NCI-H1092 (cell line): ENCODE measurements at places on chromosomes 2 and 18.
A peak's percentile ranks its signal among the peaks of the same experiment; 100 is the strongest.

DNA sequence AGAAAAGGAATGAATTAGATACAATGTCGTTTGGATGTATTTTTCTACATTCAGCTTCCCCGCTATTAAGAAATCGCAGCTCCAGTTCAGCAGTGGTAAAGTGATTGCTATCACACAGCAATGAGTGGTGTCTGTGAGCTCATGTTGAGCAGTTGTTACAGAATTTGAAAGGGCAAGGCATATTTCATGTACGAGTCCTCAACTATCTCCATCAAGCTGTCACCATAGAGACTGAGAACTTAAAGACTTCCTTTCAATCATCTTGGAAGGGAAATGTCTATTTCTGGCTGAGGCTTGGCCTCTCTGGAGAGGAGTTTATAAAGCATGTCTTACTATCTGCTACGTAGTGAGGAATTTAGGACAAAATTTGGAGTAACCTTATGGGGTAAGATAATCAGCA, 24.4 kb upstream of the FAM117B start:
- no peak for DNase-seq

GRCh38 chr2:211877061-211877460, 661.5 kb downstream of the ERBB4 start:
- no peak for DNase-seq

GRCh38 chr2:42809131-42809818, 16.9 kb upstream of the HAAO start:
- DNase-seq, result no peak

- no peak for DNase-seq
Measured at GRCh38 chr18:8142932-8143331, 466.3 kb upstream of the RAB12 start.

DNA sequence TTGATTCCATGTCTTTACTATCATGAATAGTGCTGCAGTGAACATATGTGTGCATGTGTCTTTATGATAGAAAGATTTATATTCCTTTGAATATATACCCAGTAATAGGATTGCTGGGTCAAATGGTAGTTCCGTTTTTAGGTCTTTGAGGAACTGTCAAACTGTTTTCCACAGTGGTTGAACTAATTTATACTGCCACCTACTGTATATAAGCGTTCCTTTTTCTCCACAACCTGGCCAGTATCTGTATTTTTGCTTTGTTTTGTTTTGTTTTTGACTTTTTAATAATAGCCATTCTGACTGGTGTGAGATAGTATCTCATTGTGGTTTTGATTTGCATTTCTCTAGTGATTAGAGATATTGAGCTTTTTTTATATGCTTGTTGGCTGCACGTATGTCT, 641.6 kb downstream of the SUCLG1 start:
- no peak for DNase-seq

DNA sequence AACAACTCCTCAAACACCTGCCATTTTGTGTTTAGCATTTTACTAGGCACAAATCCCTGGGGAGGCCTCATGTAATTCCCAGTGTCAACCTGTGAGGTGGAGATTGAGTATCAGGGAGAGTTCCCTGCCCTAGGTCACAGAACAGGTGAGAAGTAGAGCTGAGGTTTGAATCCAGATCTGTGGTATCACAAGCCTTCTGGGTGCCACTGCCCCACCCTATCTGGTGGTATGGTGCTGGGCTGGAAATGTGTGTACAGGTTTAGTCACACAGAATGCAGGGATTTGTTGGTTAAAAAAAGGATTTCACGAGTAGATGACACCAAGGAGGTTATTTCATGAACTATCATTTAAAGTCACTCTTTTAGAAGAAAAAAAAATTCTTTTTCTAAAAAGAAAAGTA, 35.7 kb upstream of the PKDCC start:
- no peak for DNase-seq

DNA sequence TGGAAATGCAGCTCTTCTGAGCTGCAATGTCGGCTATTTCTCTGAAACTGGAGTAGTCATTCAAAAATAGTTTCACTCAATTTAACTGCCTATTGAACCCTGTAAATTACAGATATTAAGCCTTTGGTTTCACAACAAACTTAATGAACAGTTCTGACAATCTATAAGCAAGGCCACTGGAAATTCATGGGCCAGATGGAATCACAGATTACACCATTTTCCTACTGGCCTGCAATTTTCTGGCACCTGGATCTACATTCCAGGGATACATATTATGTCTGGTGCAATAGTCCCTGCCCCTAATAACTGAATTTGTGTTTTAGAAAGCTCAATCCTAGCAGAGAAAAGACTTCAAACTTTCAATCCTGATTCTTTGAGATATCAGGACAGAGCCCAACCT, 551.7 kb downstream of the RNF144A start:
- no peak for DNase-seq

DNA sequence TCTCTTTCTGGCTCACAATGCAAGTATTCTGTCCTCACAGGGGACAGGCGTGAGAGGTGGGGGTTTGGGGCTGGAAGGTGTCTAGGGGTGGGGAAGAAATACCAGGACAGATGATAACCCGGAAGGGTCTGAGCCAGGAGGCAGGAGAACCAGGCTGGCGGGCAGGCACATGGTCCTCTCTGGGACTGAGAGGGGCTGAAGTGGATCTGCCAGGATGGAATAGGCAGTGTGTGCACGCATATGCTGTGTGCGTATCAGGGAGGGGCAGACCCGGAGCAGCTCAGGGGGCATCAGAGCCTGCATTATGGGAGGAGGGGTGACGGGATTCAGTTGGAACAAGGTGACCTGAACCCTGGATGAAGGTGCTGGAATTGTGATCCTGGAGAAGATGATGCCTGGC, 157.3 kb downstream of the DYSF start:
- no peak for DNase-seq

- no peak for DNase-seq
Measured at GRCh38 chr2:127170452-127171197, 49.5 kb downstream of the CYP27C1 start.

GRCh38 chr18:6778459-6779247, 49.1 kb downstream of the ARHGAP28 start:
- no peak for DNase-seq

GRCh38 chr2:68819556-68819955, 51.6 kb downstream of the BMP10 start:
- no peak for DNase-seq

- no peak for DNase-seq
Measured at GRCh38 chr2:217958884-217959225, 43.9 kb downstream of the TNS1 start.

- DNase-seq, result no peak
Measured at GRCh38 chr2:223967981-223968380, 10.7 kb downstream of the MRPL44 start.

DNA sequence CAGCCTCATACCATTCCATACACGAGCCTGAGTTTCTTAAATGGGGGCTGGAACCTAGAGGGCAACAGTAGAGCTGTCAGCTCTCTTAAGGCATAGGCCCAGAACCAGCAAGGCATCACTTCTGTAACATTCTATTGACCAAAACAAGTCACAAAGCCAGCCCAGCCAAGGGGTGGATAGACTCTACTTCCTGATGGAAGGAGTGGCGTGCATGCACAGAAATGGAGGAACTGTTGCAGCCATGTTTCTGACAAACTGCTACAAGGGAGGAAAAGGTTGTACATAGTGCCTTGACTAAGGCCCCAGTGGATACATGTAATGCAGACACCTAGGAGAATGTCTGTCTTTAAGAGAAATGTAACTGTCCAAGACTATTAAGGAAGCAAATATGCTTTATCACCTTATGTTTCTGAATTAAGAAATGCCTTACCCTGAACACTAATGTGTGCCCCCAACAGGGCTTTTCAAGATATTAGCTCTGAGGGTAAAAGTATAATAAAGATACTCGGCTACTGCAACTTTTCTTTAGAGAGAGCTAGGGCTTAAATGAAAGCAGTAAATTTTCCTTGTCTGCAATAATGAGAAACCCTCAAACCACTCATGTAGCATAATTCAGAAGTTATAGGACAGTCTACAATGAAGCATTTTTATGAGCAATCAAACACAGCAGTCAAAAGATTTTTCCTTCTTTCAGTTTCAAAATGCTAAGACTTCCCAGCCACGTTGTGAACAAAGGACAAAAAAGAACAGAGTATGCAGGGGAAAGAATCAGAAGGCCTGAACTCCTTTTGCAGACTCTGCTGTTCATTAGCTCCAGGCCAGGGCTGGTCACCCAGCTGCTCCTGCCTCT, 35.1 kb upstream of the CDC42EP3 start:
- no peak for DNase-seq

DNA sequence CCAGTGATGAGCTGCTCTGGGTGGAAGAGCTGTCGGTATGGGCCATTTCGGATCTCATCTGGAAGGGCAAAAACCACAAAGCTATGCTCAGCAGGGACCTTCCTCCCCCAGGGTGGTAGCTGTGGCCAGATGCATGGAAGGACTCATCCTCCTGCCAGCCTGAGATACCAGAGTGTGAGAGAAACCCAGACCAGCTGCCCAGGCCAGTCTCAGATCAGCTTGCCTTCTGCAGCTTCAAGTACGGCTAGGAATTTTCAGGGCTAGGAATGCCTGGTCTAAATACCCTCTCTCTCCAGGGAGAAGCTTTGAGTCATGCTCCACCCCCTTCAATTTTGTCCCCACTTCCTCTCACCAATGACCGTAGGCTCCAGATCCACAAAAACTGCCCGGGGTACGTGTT, 1.4 kb upstream of the TUBA4B start:
- DNase-seq, result no peak

GRCh38 chr2:217614096-217614495, 388.7 kb downstream of the TNS1 start:
- DNase-seq, result no peak

GRCh38 chr18:21040466-21040865, 71.1 kb downstream of the ROCK1 start:
- DNase-seq, result no peak

DNA sequence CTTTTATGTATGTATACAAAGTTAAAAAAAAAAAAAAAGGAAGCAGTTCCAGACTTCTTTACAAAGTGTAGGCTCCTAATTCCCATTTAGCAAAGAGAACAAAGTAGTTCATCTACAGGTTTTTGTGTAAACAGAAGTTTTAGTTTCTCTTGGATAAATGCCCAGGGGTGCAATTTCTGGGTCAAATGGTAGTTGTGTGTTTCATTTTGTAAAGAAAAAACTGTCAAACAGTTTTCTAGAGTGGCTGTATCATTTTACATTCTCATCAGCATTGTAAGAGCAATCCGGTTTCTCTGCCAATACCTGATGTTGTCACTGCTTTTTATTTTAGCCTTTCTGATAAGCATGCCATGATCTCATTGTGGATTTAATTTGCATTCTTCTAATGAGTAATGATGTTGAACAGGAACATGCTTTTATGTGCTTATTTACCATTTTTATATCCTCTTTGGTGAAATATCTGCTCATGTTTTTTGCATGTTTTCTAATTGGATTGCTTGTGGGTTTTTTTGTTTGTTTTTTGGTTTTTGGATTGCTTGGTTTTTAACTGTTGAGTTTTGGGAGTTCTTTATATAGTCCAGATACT, 16.6 kb upstream of the PSME4 start:
- DNase-seq, result peak; percentile 63

- DNase-seq, result no peak
Measured at GRCh38 chr2:239036819-239037558, 189.1 kb downstream of the TWIST2 start.

GRCh38 chr18:24462838-24463775, 2.7 kb downstream of the HRH4 start:
- DNase-seq, result no peak

DNA sequence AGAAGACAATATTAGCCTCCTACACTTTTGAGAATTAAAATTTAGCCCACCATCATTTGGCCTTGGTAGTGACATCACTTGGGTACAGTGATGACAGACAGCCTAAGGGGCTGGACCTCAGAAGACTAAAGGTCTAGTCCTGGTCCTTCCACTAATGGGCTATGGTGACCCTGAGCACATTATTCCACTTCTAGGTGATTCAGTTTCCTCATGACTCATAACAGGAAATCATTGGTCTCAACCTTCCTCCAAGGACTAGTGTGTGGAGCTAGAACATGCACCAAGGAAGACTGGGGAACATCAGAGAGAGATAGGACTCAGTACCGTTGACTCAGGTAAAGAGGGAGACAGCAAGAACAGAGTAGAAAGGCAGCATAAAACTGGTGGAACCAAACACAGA, 64.0 kb downstream of the TFCP2L1 start:
- DNase-seq, result no peak

- no peak for DNase-seq
Measured at GRCh38 chr2:181575024-181575649, 81.8 kb downstream of the CERKL start.

DNA sequence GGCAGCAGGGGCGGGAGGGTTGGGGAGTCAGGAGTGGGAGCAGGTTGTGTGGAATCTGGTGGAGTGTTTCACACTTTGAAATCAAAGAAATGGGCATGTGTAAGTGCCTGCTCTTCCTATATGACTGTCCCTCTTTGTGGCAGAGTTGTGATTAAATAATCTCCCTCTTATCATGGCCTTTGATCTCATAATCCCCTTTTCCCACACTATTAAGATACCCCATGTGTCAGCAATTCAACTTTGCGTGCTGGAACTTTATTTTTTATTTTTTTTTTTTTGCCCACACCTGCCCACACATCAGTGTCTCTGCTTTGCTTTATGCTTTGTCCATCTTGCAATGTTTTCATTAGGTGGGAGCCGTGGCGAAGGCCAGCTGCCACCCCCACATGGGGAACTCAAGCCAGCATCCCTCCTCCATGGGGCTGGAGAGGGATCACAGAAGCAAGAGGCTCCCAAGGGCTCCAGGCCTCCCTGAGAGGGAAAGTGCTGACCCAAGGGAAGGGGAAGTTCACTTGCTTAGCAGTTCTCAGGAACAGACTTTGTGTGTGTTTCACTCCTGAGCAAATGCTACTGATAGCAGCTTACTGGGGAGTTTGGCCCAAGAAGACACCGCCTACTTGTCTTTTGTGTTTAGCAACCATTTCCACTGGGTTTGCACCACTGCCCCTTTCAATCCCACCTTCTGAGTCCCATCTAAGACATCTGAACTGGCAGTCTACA, 243.4 kb downstream of the BCL11A start:
- no peak for DNase-seq

- no peak for DNase-seq
Measured at GRCh38 chr2:109615637-109616144, 1.5 kb downstream of the SOWAHC start.

DNA sequence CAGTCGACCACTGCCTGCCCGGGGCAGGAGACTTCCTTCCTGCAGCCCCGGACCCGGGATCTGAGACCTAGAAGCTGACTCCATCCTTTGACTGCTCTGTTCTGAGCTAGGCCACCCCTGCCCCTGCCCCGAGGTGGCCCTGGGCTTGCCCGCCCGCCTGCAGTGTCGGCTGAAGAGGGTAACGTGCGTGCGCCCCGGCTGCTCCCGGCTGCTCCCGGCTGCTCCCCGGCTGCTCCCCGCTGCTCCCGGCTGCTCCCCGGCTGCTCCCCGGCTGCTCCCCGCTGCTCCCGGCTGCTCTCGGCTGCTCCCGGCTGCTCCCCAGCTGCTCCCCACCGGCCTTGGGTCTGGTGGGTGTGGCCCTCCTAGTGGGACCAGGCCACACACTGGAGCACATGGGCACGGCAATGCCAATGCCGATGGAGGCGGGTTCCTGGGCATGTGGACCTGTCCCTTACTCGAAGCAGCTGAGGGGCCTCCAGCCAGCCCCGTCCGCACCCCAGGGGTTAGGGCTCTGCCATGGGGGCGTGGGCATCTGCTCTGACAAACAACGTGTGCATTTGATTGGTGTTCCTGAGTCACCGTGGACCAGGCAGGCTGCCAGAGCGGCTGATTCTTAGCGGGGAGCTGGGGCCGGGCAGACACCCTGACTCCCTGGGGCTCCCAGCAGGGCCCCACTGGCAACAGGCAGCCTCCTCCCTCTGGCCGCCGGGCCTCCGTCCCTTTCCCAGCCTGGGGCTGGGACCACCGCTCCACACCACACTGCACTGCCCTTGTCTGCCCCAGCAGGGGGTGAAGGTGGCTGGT, 2.0 kb upstream of the GAL3ST2 start:
- DNase-seq, result peak; percentile 19
